HT1080 (cell line): ENCODE measurements at places on chromosomes 2 and 18. TPM values are rescaled to one million over a fixed set of nuclear protein-coding genes. Genes with fewer than 3 reads are reported as not detected.

HOXD13 gene
- total RNA-seq, result 2.6 and 3.2 TPM in 2 replicates

- peak; percentile 23 for DNase-seq
These were observed 50.6 kb upstream of the MAPRE2 start for GRCh38 chr18:34990597-34990996.

DNA sequence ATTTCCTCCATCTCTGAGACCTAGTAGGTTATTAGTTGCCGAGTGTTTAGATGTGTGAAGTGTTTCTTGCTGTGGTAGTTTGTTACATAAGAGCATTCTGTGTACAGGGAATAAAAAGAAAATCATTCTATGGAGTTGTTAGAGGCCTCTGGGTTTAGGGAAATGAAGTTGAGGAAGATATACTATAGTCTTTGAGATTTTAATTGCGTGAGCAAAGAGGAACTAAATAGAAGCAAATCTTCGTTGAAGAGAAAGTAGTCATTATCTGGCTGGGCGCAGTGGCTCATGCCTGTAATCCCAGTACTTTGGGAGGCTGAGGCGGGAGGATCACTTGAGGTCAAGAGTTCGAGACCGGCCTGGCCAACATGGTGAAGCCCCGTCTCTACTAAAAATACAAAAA is 19.0 kb downstream of the USP39 start:
- DNase-seq, result no peak

ADD2 gene
- 39.3 and 79.9 TPM in 2 replicates for total RNA-seq

LOXL3 gene
- total RNA-seq, result 48.5 and 49.8 TPM in 2 replicates

- DNase-seq, result no peak
These were observed 54.3 kb downstream of the PLCL1 start for GRCh38 chr2:197858607-197859140.

GRCh38 chr18:59101830-59102414 is 37.8 kb upstream of the SEC11C start:
- DNase-seq, result no peak

- no peak for DNase-seq
These were observed 13.9 kb downstream of the VIL1 start for GRCh38 chr2:218432676-218433365.

CXXC1 gene
- total RNA-seq, result 101 and 118 TPM in 2 replicates

DNA sequence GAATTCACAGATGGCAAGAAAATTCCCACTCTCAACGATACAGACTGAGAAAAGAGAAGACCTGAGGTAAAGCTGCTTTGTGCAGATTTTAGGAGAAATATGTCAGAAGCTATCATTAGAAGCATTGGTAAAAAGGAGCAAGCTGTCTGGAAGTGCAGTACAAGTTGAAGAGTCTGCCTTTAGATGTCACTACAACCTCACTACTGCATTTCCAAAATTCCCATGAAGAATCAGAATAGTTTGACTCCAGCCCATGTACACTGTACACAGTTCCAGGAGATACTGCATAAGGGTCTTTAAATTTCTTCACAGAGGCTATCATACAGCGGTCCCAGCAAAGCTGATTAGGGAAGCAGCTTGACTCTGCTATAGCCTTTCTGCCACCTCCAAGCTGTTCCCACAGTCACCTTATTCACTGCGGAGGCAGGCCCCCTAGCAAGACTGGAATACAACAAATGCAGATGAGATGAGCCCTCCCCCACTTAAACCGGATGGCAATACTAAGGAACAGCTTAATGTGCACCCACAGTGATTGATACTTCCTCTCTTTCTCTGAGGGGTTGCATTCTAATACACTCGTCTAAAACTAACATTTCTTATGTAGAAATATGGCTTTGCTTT is 527.4 kb downstream of the TMEM182 start:
- no peak for DNase-seq

DNA sequence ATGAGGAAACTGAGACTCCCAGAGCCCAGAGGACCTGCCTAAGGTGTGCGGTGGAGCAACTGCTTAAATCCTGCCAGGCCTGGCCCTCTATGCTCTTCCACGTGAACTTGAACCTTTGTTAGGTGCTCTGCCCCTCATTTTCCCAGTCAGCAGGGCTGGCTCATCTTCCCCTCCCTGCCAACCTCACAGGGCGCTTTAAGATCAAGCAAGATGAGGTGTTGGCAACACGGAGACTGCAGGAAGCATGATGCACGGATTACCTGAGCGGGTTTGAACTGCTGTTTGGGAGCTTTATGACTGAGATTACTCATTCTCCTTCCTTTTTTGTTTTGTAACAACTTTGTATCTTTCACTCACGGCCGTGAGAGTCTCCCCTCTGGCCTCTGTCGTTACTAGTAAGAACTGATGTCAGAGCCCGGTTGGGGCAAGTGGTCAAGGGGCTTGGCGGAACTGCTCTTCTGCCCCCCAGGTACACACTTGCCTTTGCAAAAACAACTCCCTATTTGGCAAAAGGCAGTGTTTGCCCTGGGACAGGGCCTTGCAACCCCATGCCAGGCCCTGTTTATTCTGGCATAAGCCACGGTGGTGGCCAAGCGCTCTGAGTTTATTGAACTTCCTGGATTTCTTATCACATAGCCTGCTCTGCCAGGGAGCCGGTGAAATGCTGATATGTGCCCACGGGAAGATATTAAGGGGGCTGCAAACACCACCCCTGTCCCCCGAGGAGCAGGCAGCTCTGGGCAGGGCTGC is 127.8 kb downstream of the INHBB start:
- DNase-seq, result no peak
